ENCODE measurements at places on chromosomes 7 and 10.

DNA sequence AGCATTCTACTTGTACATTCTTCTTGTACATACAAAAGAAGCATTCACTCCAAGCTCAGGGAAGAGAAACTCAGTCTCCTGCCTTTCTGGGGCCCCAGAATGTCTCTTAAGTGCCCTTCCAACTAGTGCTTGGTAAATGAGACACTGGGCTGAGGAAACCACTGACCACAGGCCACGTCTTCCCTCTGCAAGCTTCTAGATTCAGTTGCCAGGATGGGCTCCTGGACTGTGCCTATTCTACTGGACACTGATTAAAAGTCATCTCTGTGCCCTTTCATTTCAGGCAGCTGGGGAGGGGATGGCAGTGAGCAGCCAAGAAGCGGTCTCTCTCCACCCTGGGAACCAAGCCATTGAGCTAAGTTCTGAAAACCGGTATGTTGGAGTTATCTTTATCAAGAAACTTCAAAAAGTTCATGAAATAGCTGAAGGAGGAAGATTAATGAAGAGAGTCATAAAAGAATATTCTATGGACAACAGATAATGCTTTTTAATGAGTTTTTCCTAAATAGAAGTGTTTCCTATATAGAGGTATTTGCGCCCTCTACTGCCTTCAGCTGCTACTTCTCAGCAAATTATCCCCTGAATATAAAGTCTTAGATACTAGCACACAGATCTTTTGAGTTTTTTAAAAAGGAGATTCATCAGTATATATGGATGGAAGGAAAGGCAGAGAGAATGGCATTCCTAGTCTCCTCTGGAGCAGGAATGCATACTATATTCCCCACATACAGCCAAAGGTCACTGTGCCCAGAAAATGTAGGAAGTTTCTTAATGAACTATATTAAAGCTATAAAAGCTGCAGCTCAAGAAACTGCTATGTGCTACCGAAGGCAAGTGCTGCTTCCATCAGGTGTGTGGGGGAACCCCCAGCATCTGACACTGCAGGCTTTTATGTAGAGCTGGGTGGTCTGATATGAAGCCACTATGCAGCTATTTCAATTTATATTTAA lies 8.4 kb upstream of the IFIT1B start:
- no peak for DNase-seq

GRCh38 chr10:49688920-49689319 lies 9.5 kb downstream of the C10orf53 start:
- DNase-seq: no peak

- DNase-seq: no peak
These were observed 262.5 kb upstream of the GNAI1 start for GRCh38 chr7:79872176-79872575.

GRCh38 chr7:83610649-83611304 lies 38.2 kb downstream of the SEMA3E start:
- DNase-seq: no peak

GRCh38 chr10:31419394-31420063 lies 100.5 kb downstream of the ZEB1 start:
- no peak for DNase-seq
